Neuronal stem cell (in vitro differentiated cells): ENCODE measurements at places on chromosomes 16 and 17.

- H3K27ac ChIP-seq: no peak overlapping the region
- no peaks in the 10 kb centered on the region for H3K4me1 ChIP-seq
- H3K4me3 ChIP-seq: no peak overlapping the region
- DNase-seq: no peak
Observed at GRCh38 chr16:12801511-12802042, 2.1 kb downstream of the CPPED1 start.

GRCh38 chr17:74082886-74083285 lies 120.6 kb upstream of the RPL38 start:
- H3K36me3 ChIP-seq: no peaks in the 10 kb centered on the region
- H3K4me3 ChIP-seq: no peak overlapping the region
- DNase-seq: no peak
- peaks cover 4% of the 10 kb centered on the region for H3K4me1 ChIP-seq
- H3K27ac ChIP-seq: no peak overlapping the region

DNA sequence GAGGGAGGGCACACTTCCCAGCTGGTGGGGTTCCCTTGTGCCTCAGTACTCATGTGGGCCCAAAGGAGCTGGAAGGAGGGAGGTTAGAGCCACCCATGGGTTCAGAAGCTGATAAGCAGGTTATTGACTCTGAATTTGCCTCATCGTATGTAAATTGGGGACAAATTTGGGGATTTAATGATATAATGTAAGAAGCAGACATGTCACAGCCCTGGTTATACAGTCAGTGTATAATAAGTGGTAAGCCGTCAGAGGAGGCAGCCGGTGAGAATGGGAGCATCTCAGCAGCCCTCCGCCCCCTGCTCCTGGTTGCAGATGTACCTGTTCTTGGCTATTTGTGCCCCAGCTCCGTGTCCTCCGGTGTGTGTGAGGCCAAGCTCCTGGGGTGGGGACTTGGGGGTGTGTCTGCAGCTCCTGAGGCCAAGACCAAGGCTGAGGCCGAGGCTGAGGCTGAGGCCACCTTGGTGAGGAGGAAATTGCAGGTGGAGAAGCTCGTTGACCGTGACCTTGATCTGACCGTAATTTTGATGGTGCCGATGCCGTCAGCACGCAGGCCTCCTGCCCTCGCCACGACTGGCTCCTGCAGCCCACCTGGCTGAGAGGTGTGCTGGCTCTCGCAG lies 288.1 kb downstream of the SEC14L1 start:
- no peak overlapping the region for H3K4me3 ChIP-seq
- DNase-seq: no peak
- H3K27me3 ChIP-seq: no peaks in the 10 kb centered on the region

GRCh38 chr17:16930571-16931317 lies 41.2 kb downstream of the TNFRSF13B start:
- no peaks in the 10 kb centered on the region for H3K36me3 ChIP-seq
- no peak overlapping the region for H3K27ac ChIP-seq
- no peaks in the 10 kb centered on the region for H3K4me1 ChIP-seq

DNA sequence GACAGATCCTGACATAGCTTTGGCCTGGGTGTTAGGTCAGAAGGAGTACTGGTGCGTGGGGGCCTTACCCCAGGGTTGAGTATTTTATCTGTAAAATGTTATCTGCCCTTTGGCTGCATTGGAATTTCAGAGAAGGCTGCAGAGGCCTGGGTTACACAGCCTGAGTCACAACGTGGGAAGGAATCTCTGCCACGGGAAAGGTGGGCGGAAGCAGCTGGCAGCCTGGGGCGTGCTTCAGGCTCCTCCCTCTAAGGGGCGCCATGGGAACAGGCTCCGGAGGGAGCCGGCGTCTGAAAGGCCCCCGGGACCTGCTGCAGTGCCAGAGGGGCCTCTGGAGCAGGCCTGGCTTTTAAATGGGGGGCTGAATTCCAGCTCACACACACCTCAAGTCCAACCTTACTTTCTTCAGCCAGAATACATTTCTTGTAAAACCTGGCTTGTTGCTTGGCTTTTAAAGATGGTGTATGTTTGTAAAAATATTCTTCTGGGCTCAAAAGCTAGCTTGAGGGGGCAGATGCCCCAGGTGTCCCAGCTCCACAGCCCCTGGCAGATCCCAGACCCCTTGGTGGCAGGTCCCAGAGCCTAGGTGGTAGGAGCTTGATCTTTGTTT lies 142.2 kb downstream of the RAB11FIP4 start:
- no peak overlapping the region for H3K27ac ChIP-seq
- H3K27me3 ChIP-seq: no peaks in the 10 kb centered on the region
- no peaks in the 10 kb centered on the region for H3K36me3 ChIP-seq
- H3K4me1 ChIP-seq: peaks cover 7% of the 10 kb centered on the region
- peak; percentile 27 for DNase-seq

- peaks cover 17% of the 10 kb centered on the region for H3K27me3 ChIP-seq
- no peak overlapping the region for H3K27ac ChIP-seq
- H3K36me3 ChIP-seq: no peaks in the 10 kb centered on the region
- no peak overlapping the region for H3K4me3 ChIP-seq
- DNase-seq: no peak
Observed at GRCh38 chr17:19433727-19434340, 22.8 kb downstream of the RNF112 start.

GRCh38 chr17:64500487-64500859 lies 3.6 kb upstream of the POLG2 start:
- DNase-seq: no peak
- no peak overlapping the region for H3K4me3 ChIP-seq
- no peaks in the 10 kb centered on the region for H3K27me3 ChIP-seq
- H3K27ac ChIP-seq: no peak overlapping the region
- H3K4me1 ChIP-seq: peaks cover 11% of the 10 kb centered on the region

DNA sequence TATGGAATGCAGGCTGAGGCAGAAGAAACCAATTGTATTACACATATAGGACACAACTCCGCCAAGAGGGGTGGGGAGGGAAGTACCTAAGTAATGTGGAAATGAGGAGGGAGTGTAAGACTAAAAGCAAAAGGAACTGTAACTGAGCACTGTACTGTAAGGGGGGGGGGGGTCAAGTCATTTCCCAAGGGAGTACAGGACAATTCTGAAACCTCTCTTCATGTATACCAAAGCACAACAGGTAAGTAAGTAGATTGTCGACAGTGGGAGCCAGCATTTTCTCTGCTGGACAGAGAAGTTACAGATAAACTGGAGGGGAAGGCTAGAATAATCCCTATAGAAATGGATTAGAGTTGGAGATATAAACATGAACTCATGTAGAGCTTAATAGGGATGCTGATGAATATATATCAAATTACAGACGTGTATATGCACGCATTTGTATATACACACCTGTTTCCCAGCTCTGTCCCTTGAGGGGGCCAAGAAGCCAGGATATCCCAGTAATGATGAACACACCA lies 6.4 kb downstream of the USP22 start:
- DNase-seq: no peak
- no peaks in the 10 kb centered on the region for H3K27me3 ChIP-seq
- H3K4me3 ChIP-seq: no peak overlapping the region
- H3K36me3 ChIP-seq: peaks cover 7% of the 10 kb centered on the region
- peaks cover 3% of the 10 kb centered on the region for H3K4me1 ChIP-seq

DNA sequence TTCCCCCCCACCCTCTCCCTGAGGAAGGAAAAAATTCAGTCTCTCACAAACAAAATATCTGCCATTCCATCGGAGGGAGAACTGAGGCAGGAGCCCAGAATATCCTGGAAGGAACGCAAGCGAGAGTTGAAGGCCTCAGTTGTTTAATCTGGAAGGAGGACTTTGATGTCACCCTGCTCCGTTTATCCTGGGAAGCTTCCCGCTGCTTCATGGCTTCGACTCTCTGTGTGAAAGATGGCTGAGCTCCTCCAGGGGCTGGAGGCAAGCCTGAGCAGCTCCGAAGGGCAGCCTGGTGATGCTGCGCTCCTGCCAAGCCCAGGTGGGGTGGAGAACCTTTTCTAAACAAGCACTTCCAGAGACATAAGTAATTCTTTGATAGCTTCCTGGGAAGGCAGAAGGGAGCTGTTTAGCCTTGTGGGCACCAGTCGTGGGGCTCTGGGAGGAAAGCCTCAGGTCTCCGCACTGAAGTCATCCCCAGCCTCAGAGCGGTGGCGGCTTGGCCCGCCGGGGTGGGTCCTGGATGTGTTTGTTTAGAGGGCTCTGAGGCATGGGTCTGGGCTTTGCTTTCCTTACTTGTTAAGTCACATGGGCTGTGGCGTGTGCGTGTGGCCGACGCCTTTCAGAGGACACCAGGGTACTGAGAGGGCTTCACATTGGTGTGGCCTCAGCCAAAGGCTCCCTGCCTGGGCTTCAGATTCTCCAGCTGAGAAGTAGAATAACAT lies 7.9 kb downstream of the NKD1 start:
- no peak for DNase-seq
- H3K27me3 ChIP-seq: no peaks in the 10 kb centered on the region
- H3K4me1 ChIP-seq: peaks cover 1% of the 10 kb centered on the region

GRCh38 chr16:57203451-57203850 lies 17.3 kb downstream of the RSPRY1 start:
- H3K27ac ChIP-seq: no peak overlapping the region
- peaks cover 58% of the 10 kb centered on the region for H3K36me3 ChIP-seq
- H3K4me1 ChIP-seq: no peaks in the 10 kb centered on the region
- no peaks in the 10 kb centered on the region for H3K27me3 ChIP-seq

- peak; percentile 57 for DNase-seq
- H3K36me3 ChIP-seq: no peaks in the 10 kb centered on the region
- peaks cover 13% of the 10 kb centered on the region for H3K4me1 ChIP-seq
- H3K27ac ChIP-seq: peak overlapping the region; percentile 80
Observed at GRCh38 chr17:29930409-29931010, 482 bp upstream of the SSH2 start.

DNA sequence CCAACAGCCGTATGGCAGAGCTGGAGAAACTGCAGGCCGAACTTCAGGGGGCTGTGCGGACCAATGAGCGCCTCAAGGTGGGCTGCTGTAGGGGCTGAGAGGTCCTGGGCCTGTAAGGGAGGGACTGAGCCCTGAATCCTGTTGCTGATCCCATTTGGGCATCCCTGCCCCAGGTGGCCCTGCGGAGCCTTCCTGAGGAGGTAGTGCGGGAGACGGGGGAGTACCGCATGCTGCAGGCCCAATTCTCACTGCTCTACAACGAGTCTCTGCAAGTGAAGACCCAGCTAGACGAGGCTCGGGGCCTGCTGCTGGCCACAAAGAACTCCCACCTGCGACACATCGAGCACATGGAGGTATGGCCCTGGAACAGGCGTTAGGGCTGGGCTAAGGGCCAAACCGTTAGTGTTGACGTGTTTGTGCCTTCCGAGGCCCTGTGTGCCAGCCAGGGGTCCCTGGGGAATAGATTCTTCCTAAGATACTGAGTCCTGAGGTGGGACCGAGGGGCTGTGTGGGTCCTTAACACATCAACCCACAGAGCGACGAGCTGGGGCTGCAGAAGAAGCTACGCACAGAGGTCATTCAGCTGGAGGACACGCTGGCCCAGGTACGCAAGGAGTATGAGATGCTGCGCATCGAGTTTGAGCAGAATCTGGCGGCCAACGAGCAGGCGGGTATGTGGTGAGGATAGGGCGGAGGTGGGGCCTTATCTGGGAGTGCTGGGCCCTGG lies 4.2 kb downstream of the RNF40 start:
- H3K36me3 ChIP-seq: peaks cover 67% of the 10 kb centered on the region
- H3K4me3 ChIP-seq: no peak overlapping the region
- no peaks in the 10 kb centered on the region for H3K27me3 ChIP-seq
- peaks cover 10% of the 10 kb centered on the region for H3K4me1 ChIP-seq
- H3K27ac ChIP-seq: no peak overlapping the region
- DNase-seq: no peak

- no peaks in the 10 kb centered on the region for H3K27me3 ChIP-seq
- peaks cover 61% of the 10 kb centered on the region for H3K36me3 ChIP-seq
- DNase-seq: no peak
- H3K27ac ChIP-seq: no peak overlapping the region
- no peaks in the 10 kb centered on the region for H3K4me1 ChIP-seq
Observed at GRCh38 chr16:67571464-67571863, 9.1 kb downstream of the CTCF start.

DNA sequence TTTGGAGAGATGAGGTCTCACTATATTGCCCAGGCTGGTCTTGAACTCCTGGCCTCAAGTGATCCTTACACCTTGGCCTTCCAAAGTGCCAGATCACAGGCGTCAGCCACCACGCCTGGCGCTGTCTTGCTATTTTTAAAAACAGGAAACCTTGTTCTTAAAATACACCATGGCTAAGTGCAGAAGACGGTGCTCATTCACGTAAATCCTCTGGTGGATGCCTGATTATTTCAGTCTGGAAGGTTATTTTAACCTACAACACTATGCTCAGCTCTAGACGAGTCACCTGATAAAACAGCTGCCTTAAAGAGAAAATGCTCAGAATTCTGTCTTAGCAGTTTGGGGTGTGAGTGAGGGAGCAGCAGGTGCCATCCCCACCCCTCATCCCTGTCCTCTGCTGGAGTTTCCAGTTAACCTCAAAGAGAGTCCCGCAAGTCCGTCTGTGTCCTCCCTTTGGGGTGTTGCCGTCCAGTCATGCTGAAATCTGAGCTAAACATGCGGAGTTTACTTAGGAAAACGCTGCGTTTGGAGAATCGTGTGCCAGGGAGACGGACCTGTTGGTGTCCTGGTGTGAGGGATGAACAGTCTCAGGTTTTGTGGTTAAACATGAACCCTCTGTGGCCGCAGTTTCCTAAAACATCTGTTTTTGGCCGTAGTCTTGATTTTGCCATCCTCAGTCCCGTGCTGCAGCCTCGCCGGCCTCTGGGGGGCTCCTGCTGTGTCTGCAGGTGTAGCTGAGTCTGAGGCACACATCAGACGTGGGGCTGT lies 17.1 kb downstream of the SPG7 start:
- H3K27ac ChIP-seq: no peak overlapping the region
- H3K4me1 ChIP-seq: no peaks in the 10 kb centered on the region
- no peak overlapping the region for H3K4me3 ChIP-seq
- DNase-seq: no peak

DNA sequence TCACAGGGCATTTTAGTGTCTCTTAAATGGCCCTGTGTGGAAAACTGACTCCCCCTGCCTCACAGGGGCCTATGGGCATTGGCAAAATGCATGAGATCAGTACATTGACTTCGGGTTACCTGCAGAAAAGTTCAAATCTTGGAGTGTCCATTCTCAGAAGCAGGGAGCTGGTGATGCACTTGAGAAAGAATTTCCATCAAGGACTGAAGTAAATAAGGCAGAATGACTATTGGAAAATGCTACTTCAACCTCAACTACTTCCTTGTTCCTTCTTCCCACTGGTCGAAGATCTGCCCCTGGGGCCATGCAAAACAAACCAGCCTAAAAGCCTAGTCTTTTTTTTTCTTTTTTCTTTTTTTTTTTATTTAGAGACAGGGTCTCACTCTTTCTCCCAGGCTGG lies 13.8 kb upstream of the GSDMA start:
- H3K27ac ChIP-seq: no peak overlapping the region
- no peaks in the 10 kb centered on the region for H3K27me3 ChIP-seq
- no peak for DNase-seq
- H3K36me3 ChIP-seq: no peaks in the 10 kb centered on the region
- H3K4me1 ChIP-seq: peaks cover 11% of the 10 kb centered on the region

DNA sequence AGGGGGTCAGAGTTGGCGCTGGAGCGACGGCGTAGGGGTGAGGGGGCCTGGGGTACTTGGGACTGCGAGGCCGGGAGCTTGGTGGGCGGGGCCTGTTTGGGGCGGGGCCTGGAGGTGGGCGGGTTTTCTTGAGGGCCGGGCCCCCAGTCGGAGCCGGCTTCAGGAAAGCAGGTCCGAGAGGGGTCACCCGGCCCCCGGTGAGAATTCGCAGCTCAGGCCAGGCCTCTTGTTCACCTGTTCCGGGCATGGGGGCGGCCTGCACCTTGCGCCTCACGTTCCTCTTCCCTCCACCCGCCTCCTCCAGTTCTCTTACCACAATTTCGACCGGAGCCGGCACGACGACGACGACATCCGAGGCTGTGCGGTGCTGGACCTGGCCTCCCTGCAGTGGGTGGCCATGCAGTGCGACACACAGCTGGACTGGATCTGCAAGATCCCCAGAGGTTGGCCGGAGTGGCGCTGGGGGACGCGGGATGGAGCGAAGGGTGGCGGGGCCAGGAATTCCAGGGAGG lies 52.5 kb downstream of the MRC2 start:
- no peak overlapping the region for H3K27ac ChIP-seq
- no peak for DNase-seq
- H3K36me3 ChIP-seq: peaks cover 82% of the 10 kb centered on the region
- no peak overlapping the region for H3K4me3 ChIP-seq
